ENCODE measurements at places on chromosomes 16 and 17. TPM values are rescaled to one million over a fixed set of nuclear protein-coding genes. Genes with fewer than 3 reads are reported as not detected.

Gene CDRT15L2
- polyA plus RNA-seq = not detected

Gene MIEN1
- 61.4 TPM for polyA plus RNA-seq

Gene NOXO1
- not detected for polyA plus RNA-seq

DNA sequence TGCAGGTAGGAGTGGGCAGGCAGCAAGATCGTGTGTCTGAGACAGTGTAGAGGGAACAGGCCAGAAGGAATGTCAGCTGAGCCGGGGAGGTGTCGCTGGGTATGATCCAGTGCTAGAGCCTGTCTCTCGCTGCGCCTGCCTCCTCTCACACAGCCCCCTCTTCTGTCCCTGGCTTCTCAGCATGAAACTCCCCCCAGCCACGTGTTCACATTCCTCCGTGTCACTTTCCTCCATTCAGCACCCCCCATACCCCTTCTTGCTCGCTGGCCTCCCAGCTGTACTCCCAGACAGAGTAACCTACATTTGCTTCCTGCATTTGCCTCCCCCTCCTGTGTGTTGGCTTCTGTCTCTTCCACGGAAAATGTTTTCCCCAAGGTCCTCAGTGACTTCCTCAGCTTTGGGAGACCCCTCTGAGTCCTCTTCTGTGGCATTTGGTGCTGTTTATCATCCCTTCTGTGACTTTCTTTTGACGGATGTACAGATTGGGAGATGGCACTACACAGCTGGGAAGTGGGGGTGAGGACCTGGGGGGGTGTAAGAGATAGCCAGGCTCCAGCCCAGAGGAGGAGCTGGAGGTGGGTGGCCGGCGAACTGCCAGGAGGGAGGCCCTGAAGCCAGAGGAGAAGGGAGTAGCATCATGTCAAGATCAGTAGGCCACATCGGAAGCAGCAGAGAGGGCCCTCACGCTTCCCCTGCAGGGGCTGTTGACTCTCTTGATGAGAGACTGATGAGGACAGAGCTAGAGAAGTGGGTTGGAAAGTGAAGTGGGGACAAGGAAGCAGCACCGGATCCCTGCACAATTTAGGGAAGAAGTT lies 19.2 kb downstream of the SGF29 start:
- no peak for DNase-seq

DNA sequence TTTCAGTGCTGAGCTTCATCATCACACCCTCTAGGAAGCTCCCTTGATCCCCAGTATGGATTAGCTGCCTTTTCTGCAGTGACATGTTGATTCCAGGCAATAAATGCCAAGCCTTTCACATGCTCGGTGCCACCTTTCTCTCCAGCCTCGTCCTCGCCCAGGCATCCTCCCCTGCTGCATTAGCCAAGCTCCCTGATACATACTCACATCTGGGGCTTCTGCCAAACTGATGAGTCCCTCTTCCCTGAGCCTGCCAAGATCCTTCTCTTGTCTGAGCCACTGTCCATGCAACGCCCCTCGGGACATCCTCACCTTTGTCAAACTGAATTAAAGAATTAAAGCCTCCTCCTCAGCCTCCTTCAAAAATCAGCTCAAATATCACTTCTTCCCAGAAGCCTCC lies 538.5 kb upstream of the CDH11 start:
- peak; percentile 13 for DNase-seq

DNA sequence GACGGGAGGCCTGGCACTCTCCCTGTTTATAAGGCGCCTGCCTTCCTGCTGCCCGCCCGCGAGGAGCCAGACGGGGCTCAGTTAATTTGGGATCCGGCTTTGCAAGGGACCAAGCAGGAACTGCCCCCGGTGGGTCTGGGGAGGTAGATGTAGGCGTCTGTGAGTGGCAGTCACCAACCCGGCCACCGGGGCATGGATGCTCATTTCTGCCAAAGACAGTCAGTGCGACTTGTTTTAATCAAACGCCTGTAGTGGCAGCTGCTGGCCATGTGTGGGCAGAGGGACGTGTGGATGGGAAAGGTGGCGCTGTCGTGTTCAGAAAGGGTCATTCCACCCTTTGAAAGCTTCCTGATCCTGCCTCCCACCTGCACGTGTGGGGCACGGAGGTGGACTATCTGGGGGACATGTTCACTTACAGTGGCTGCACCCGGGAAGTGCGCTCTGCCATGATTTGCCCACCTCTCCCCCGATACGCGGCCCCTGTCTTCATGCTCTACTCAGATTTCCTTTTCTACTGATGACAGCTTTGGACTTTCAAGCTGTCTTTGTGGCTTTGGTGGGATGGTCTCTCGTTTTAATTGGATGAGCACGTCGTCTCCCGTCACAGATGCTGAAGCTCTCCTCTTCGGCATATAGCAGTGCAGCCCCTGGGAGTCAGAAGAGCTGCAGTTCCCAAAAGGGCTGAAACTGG lies 60.3 kb upstream of the CIBAR2 start:
- DNase-seq = no peak

Gene CPPED1
- polyA plus RNA-seq = 24.1 TPM

DNA sequence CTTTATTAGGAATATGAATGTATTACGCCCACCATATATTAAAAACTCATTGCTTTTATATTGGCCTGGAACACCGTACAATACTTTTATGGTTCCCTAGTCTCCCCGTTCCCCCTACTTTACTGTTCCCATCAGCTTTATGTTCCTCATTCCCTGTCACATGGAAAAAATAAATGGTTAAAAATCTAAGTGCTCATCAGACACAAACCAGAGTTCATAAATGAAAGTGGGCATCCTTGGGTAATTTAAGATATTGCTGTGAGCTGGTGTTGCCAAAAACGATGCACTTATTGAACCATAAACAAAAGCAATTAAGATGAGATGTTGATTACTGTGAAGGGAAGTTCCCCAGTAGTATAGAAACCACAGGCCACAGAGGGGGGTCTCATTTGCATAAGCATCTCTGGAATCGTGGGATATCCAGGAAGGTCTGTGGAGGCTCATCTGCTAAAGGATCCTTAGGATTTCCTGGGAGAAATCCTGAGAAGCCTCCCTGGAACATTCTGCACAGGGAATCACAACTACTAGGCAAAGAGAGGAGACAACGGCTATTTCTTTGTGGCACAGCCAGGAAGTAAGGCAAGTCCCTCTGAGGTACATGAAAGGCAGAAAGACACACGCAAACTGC lies 591.4 kb upstream of the CDH11 start:
- no peak for DNase-seq

Gene ECI1
- polyA plus RNA-seq = 63.9 TPM

Gene MYO15A
- polyA plus RNA-seq = 1.0 TPM

Gene CRYM
- polyA plus RNA-seq = not detected

Gene PABPN1L
- polyA plus RNA-seq = not detected

Gene CD300A
- polyA plus RNA-seq = not detected

Gene SEZ6
- polyA plus RNA-seq = not detected

Gene KIF2B
- polyA plus RNA-seq = not detected

- no peak for DNase-seq
Measured at GRCh38 chr16:8572919-8573724, 17.2 kb downstream of the TMEM114 start.

Gene ABI3
- polyA plus RNA-seq = 0.71 TPM

GRCh38 chr17:31015639-31016038 lies 44.8 kb downstream of the RNF135 start:
- DNase-seq = no peak

Gene GP1BA
- polyA plus RNA-seq = not detected

Gene SLFN12L
- not detected for polyA plus RNA-seq

Gene AATK
- polyA plus RNA-seq = 0.29 TPM

All from BJ (cell line).